T-helper 1 cell (primary cell): ENCODE measurements at places on chromosomes 12 and 14.

DNA sequence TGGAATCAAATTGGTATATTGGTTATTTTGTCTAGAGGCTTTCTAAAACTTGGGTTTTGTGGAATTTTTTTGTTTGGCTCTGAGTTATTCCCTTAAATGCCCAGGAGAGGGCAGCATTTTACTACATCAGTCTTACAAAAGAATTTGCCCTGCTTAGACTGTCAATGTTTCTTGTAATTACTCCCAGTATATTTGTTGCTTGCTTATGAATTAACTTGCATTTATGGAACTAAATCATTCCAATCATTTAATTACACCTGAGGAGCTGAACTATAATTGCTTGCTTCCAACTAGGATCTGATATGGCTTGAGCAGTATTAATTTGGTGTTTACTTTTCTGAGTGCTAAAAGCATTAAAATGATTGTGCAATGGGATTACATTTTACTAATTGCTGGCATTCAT lies 48.7 kb downstream of the MIPOL1 start:
- no peak for DNase-seq

DNA sequence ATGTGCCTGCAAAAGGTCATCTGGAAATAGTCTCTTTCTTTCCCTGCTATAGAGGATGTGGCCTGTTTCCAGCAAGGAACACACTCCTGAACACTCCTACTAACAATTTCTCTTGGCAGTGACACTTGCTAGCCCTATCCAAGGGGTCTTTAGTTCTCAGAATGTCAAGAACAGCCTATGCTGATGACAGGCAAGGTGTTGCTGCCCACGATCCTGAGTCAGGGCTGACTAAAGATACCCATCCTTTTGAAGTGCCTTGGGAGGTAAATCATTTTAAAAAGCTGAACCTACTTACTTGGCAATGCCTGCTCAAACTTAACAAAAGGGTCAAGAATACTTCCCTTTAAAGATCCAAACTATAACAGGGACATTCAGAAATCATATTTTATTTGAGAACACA lies 1146.4 kb downstream of the VRK1 start:
- DNase-seq = no peak

DNA sequence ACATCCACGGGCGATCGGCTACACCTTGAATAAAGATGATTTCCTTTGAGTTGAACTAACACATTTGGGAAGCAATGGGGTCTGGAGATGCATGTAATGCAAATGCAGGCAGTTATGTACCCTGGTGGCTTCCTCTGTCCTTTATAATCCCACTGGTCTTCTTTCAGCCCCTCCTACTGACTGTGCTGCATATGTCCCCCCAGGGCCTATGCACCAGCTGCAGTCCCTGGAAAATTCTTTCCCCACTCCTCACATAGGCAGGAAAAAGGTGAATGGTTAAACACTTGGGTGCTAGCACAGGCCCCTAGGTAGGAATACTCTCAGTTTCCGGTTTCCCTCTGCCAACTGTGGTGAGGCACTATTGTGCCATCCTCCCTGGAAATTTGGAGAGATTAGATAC lies 294.8 kb upstream of the SOX5 start:
- no peak for DNase-seq

GRCh38 chr14:24297190-24297964 lies 2.2 kb downstream of the DHRS1 start:
- no peak for DNase-seq

DNA sequence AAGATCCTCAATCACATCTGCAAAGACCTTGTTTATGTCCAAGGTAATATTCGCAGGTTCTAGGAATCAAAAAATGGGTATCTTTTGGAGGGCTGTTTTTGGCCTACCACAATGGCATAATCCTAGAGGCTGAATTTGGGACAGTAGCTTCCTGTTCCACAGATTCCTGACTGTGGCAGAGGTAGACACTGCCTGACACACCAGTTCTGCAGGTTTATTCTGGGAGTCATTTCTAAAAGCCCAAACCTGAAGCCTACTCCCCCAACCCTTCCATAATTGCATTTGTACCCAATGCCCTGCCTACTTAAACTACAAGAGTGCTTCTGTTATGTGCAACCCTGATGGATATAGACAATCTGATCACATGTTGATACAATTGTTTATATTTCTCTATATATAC lies 378.9 kb downstream of the PCNX1 start:
- no peak for DNase-seq

DNA sequence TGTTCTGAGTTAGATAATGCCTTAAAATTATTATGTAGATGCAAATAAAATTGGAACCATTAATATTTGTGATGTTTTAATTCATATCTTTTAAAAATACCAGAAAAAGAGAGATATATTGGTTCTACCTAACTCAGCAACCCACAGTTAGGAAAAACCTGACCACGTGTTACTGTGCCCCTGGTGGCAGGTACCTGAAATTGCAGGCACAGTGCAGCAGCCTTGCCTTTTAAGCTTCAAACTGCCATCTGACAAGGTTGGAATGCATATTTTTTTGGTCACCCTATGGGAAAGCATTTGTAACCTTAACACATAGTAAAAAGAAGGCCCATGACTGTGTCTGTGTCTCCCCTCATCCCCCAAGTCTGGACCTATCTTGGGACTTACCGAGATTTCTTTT lies 109.4 kb upstream of the NOS1 start:
- DNase-seq = no peak

GRCh38 chr14:52848626-52849025 lies 57.2 kb upstream of the GNPNAT1 start:
- no peak for DNase-seq
